Anterior cingulate cortex (tissue), 58 donors: ENCODE measurements at places on chromosomes 3 and 15.

- DNase-seq = no peak
Observed at GRCh38 chr3:30453360-30454039, 152.9 kb upstream of the TGFBR2 start.

- DNase-seq = no peak
Observed at GRCh38 chr3:58071480-58071971, 63.3 kb downstream of the FLNB start.

DNA sequence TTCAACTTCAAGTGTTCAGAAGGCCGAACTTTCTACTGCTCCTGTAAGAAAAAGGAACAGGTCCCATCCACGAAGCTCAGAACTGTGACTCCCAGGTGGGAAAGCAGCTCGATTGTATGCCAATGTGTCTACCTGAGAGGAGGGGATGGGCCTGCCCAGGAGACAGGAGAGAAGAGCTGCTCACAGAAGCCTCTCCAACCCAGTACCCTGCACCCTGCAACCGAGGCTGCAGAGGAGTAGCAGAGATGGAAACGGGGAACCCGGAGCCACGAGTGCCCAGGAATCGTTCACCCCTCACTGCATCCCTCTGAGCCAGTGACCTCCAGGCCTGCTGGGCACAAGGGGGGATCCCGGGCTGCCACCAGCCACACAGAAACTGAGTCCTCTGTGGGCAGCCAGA, 86.5 kb upstream of the PRR23E start:
- no peak for DNase-seq

DNA sequence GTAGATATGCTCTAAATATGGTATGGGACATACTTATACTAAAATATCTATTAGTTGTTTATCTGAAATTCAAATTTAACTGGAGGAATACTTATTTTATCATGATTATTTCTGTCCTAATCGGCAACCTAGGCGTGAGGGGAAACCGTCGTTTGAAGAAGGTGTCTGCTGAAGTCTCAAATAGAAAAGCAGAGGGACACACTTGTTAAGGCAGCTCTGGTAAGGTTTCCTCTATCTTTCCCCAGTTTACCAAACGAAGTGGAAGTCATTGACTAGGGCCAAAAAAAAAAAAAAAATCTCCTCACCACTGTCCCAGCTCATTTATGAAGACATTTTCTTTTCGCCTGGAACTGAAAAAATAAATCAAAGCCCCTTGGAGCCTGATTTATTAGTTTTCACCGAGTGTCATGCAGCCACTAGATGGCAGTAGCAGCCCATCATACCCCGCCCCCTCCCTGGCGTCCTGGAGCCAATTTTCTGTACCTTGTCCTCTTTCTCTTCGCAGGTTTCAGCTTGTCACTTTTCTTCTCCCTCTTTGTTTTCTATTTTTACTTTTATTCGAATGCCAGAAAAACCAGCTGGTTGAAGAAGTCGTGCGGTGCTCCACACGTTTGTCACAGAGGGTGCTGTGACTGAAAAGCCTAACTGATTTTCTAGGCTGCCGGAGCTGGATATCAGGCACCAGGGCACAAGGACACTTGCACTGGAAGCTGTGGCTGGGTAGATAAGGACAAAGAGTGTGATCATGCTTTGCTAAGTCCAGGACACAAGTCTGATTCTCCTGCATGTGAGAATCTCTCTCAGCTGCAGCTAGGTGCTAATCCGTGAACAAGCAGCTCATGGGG, 238.7 kb downstream of the ZPLD1 start:
- peak; percentile 6 for DNase-seq

DNA sequence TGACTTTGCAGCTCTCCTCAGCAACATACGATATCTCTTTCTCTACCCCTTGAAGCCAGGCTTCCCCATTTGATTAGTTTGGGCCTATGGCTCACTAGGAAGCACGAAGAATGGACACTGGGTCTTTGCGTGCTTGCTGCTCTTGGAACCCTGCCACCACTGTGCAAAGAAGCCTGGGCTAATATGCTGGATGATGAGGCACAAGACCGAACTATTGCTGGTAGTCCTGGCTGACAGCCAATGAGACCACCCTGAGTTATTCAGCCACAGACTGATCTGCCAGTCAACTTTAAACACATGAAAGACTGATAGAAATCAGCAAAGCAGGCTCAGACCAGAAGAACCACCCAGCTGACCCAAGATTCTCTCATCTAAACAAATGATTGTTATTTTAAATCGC, 250.3 kb downstream of the CBLB start:
- no peak for DNase-seq

DNA sequence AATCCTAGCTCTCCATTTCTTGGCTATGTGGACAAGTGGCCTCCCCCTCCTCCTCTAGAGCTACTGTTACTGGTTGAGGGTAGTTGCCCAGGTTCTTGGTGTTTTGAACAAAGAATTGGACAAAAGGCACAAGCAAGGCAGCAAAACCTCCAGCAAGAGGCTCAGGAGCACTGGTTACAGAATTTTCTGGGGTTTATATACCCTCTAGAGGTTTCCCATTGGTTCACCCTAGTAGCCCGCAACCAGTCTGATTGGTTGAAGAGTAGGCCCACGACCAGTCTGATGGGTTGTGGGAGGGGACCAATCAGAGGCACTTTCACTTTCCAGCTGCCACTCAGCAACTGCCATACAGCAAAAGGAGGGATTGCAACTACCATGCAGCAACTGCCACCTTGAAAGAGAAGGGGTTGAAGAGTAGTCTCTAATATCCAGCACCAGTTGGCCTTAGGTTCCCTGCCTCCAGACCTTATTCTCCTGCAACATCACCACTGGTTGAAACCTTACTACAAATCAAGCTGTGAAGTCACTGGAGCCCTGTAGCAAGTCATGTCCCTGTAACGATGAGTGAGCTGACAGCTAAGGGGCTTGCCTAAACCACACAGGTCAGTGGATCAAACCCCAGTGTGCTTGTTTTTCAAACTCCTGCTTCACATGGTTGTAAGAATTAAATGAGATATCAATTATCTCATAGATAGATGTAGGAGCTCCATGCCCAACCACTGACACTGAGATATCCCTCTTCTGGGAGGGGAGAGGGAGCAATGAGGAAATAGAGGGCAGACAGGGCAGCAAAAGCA, 2.9 kb upstream of the C15orf39 start:
- no peak for DNase-seq

DNA sequence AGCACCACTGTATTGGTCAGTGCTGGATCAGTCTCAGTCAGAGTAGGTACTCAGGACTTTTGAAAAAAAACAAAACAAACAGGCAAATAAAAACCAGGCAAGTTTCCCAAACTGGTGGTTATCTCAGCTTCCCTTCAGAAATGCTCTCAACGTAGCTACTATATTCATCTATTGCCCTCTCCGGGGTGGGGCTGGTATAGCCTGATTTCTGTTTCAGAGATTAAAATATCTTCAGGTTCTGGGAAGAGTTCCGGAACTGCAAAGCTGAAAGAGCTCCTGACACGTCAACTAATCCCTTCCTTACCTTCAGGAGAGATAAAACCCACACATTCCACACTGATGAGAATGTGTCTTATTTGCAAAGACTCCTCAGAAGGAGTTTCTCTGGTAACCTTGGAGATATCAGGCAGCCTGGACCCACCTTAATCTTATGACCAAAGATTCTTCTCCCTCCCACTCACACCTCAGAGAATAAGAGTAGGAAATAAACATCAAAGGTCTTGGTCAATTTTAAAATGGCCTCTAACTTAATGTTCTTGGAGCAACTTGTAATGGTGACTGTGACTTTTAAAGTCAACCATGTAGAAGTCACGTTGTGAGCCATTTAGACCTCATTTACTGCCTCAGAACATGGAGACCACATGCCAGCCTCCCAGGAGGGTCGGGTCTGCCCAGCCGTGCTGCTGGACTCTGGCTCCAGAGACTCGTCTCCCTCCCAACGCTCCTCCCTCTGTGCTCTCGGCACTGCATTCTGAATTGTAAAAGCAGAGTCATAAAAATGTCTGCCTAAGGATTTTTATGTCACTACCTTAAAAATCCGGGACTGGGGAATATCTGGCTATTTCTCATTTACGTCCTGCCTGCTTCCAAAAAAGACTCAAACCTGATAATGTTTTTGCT, 53.8 kb downstream of the CDCP1 start:
- DNase-seq = no peak
